ENCODE measurements at places on chromosomes 5 and 9.

GRCh38 chr5:174951151-174951780 is 226.9 kb downstream of the MSX2 start:
- peak; percentile 67 for DNase-seq

- DNase-seq = no peak
These were observed 59.5 kb downstream of the RORB start for GRCh38 chr9:74556685-74557084.

GRCh38 chr9:79779901-79780300 is 208.1 kb downstream of the TLE4 start:
- no peak for DNase-seq

DNA sequence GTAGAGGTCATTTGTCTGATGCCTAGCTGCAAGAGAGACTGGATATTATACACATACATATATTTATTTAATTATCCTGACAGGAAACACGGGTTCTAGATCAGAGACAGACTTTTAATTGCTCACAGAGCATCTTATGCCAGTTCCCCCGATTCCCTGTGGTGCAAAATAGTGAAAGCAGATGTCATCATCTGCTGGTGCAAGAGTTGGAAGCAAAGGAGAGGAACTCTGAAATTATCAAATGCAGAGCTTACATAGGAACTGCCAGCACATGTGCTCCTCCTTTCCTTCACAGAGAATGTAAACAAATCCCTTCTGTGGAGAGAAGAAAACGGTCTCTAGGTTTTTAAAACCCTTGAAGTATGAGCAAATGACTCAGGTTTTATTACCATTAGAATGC is 69.3 kb downstream of the DTWD2 start:
- DNase-seq = no peak

DNA sequence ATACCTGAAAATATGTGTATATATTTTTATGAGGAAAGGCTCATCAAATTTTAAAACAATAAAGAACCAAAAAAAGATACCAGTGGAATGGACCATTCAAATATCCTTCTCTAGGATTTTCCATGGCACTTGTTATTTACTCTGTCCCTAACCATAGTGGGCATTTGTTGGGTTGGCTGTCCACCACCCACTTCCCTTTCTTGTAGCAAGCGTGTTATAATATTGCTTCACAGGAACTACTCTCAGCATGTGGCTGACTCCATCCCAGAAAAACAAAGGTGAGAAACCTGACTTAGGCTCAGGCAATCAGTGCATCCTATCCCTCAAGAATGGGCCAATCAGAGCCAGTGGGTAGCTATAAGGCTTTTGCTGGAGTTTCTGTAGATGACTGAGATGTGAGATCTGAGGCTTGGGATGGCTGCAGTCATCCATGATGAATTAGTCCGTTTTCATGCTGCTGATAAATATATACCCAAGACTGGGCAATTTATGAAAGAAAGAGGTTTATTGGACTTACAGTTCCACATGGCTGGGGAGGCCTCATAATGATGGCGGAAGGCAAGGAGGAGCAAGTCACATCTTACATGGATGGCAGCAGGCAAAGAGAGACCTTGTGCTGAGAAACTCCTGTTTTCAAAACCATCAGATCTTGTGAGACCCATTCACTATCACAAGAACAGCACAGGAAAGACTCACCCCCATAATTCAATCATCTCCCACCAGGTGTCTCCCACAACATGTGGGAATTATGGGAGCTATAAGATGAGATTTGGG is 17.2 kb downstream of the C5orf63 start:
- DNase-seq = no peak

- no peak for DNase-seq
These were observed 108.2 kb upstream of the SPATA31D4 start for GRCh38 chr9:81819859-81820546.

- peak; percentile 36 for DNase-seq
These were observed 599.6 kb downstream of the CCDC171 start for GRCh38 chr9:16152276-16153101.

DNA sequence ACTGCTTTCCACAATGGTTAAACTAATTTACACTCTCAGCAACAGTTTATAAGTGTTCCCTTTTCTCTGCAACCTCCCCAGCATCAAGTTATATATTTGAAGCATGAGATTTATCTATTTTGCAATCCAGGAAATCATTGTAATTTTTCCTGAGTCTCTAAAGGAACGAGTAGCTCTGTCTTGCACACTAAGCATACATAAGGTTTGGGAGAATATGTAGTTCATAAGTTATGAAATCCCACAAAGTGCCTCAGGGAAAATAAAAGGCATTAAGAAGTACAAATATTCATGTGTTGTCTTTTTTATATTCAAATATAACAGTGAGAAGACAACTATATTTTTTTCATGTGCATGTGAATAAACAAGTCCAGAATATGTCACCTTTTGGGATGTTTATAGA is 377.1 kb upstream of the RORB start:
- DNase-seq = no peak

GRCh38 chr5:141992349-141992963 is 20.4 kb downstream of the GNPDA1 start:
- peak; percentile 86 for DNase-seq

All from head of caudate nucleus (tissue), 42 donors.